ENCODE measurements at places on chromosomes 5 and 9.
A peak's percentile ranks its signal among the peaks of the same experiment; 100 is the strongest.

DNA sequence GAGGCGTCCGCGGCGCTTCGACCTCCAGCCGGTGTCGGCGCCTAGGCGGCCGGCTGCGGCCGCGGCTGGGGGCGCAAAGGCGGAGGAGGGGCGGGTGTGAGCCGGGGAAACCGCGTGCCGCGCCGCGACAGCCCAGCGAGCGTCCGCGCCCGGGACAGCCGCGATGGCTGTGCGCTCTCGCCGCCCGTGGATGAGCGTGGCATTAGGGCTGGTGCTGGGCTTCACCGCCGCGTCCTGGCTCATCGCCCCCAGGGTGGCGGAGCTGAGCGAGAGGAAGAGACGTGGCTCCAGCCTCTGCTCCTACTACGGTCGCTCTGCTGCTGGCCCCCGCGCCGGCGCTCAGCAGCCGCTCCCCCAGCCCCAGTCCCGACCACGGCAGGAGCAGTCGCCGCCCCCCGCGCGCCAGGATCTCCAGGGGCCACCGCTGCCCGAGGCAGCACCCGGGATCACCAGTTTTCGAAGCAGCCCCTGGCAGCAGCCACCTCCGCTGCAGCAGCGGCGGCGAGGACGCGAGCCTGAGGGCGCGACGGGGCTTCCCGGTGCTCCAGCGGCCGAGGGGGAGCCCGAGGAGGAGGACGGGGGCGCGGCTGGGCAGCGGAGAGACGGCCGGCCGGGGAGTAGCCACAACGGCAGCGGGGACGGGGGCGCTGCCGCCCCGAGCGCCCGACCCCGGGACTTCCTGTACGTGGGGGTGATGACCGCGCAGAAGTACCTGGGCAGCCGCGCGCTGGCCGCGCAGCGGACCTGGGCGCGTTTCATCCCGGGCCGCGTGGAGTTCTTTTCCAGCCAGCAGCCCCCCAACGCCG is 605 bp downstream of the CHSY3 start:
- no peak for DNase-seq

DNA sequence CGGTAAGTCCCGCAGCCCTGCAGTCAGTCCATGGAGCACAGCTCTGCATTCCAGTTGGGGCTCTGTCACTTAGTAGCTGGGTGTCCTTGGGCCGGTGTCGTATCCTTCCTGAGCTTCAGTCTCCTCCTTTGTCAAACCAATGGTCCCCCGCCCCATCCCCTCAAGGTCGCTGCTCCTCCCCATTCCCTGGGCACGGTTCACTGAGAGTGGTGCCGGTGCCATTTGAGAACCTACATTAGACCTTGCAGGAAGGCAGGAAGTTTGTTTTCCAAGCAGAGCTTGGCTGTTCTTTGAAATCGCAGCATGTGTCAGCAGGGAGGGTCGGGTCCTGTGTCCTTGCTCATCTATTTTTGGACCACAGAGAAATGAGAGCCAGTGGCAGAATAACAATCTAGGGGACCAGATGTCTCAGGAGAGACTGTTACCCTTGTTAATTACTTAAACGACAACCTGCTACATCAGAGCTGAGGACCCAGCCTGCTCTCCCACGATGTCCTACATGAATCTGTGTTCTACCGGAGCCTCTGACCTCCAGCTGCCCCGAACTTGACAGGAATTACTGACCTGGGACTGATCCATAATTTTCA is 21.7 kb upstream of the BARHL1 start:
- no peak for DNase-seq

DNA sequence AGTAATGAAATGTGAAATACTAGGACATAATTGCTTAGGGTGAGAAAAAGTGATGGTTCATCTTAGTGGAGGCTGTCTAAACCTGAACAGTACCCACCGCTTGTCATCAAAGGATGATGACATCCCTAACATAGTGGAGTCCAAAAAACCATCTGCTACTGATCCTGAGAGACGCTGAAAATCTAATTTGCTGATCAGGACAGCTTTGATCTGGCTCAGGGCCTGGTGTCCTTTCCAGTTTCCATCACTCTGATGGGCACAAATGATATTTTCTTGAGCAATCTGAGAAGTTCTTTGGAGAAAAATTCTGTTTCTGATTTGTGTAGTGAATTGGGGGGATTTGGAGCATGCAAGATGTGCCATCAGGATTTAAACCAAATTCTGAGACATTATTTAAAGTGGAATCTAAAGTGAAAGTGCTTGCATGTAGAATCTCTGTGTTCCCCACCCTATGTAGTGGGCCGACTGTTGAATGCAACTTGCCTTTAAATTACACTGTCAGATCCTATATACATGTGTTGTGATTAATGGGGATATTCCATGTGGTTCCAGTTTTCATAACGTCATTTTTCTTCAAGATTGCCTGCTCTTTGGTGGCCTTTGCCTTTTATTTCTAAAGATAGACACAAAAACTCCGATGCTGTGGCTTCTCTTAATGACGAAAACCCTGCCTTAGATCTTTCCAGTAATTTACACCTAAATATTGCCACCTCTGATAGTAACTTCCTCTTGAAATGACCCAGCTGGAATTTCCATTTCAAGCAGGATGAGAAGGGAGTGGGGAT is 213.2 kb downstream of the PCSK5 start:
- DNase-seq, result no peak

- no peak for DNase-seq
Observed at GRCh38 chr5:13328316-13328715, 616.2 kb downstream of the DNAH5 start.

DNA sequence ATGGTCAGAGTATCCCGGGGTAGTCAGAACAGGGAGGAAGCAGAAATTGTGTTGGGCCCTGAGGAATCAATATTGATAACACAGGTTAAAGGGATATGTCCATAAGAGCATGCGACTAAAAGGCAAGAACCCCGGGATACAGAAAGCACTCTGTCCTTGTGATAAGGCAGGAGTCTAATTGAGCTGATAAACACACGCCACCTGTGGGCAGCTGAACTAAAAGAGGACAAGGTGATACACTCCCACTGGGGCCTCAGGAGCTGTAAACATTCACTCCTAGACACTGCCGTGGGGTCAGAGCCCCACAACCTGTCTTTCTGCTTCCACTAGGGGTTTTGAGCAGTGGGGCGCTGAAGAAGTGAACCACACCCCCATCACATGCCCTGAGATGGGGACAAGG is 144.7 kb upstream of the MPDZ start:
- DNase-seq, result no peak

- DNase-seq, result no peak
Observed at GRCh38 chr5:72786676-72787075, 29.8 kb upstream of the TNPO1 start.

DNA sequence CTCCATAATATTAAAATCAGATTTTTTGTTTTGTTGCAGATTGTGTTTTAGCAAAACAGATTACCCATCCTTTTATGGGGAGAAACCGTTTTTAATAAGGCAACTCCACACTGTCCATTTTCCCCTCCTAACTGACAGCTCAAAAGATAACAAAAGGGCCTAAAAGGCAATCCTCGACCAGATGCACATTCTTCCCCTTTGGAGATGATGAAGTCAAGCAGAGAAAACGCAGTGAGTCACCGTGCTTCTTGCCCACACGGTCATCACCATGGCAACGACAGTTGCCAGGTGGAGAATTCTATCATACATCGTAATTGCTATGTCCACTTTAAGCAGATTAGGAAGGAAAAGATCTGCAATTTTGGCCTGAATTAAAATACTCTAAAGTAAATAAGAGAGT is 96.4 kb downstream of the DIRAS2 start:
- DNase-seq, result peak; percentile 30

- no peak for DNase-seq
Observed at GRCh38 chr5:43627028-43627427, 24.0 kb downstream of the NNT start.

GRCh38 chr5:140324617-140325241 is 21.7 kb downstream of the HBEGF start:
- no peak for DNase-seq

GRCh38 chr9:5801739-5802113 is 31.2 kb downstream of the ERMP1 start:
- DNase-seq, result no peak
